ENCODE measurements at places on chromosomes 3 and 15.
A peak's percentile ranks its signal among the peaks of the same experiment; 100 is the strongest.

DNA sequence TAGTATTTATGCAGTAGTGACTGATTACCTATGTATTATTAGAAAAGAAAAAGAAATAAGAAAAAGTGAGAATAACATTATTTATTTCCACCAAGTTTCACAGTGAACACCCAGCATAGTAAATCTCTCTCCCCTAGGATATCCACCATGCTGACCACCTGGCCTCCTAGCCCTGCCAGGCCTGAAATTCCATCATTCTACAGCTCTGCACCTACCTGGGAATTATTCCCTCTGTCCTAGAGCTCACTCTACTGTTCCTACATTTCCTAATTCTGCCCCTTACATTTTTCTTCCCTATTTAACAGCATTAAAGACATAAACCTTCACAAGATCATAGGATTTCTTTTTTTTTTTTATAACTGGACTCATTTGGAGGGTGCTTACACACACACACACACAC is 525.3 kb upstream of the PPP2R3A start:
- DNase-seq = no peak

GRCh38 chr3:129605922-129606635 is 397 bp downstream of the PLXND1 start:
- DNase-seq = no peak

DNA sequence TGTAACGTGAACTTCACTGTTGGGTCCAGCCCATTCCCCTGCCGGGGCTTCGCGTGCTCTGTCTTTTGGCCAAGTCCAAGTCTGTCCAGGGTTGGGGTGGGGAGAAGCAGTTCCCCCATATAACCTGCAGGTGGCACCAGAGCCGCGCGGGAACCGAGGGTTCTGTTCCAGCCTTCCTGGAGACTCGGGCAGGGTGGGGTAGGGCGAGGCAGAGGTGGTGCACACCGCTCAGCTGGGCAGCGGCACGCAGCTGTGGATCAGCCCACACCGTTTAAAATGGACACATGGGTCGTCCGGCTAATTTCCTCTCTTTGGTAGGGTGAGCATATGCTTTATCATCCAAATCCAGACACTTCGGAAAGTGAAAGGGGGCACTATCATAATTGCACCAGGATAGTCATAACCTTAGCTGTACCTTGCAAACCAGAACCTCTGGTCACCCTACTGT is 118.1 kb downstream of the TBC1D2B start:
- peak; percentile 59 for DNase-seq

- no peak for DNase-seq
These were observed 55.2 kb downstream of the OSTN start for GRCh38 chr3:191254098-191254873.

GRCh38 chr15:42184736-42185135 is 23.4 kb downstream of the VPS39 start:
- DNase-seq = no peak

DNA sequence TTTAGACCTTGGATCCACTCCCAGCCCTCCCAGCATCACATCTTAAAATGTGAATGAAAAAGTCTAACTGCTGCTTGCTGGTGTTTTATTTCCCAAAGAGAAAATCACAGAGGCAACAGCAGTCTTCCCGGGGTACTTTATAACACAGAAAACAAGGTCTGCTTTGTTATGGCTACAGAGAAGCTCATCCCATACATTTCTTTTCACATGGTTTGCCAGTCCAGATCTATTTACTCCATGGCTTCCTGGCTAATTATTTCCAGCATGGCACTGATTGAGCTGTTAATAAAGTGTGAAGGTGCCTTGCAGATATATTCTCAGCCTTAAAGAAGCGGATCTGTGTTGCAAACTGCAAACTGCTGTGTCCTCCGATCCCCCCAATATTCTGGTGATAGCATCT is 466.1 kb upstream of the CFAP20DC start:
- DNase-seq = no peak

- DNase-seq = no peak
These were observed 17.0 kb upstream of the CMC1 start for GRCh38 chr3:28224430-28224829.

DNA sequence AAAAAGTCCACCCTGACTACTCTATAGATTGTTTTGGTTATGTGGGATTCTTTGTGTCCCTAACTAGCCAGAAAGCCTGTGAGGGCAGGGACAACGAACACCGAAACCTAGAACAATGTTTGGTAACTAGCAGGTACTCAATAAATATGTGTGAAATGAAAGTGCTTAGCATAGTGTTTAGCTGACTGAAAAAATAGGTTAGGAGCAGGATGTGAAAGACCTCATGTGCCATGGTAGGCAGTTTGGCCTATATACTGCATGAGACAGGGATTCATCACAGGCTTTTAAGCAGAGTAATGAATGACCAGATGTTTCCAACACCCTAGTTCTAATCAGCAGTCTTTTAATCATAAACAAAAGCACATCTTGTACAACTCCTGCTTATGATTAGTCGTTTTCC is 64.2 kb downstream of the MYO5A start:
- peak; percentile 29 for DNase-seq

DNA sequence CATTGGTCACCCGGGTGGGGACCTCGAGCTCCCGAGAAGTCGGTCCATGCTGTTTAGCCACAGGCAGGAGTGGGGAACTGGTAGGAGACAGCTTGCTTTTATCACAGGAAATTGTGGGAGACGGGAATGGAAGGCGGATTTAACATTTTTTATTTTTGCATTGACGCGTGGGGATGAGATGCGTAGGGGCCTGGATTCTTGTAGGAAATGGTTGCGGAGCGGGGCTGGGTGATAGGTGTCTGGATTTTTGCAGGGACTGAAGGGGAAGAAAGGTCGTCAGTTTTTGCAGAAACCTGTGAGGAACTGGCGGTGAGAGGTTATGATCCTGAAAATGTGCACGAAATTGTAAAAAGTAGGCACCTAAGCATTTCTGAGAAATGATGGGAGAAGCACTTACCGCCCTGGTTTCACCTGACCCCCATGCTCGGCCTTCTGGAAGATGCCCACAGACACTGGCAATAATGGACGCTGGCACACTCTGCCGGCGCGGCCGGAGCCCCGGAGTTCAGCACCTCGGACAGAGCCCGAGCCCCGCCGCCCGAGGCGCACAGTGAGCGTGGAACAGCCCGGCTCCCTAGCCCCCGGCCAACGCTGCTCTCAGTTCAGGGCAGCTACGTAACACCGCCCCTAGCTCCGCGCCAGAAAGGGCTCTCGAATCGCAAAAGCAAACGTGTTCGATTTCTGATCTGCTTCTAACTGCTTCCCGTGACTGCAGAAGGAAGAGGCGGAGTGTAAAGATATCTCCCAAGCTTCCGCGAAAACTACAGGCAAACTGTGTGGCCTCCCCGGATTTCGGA is 928 bp downstream of the ANKRD34C start:
- no peak for DNase-seq

DNA sequence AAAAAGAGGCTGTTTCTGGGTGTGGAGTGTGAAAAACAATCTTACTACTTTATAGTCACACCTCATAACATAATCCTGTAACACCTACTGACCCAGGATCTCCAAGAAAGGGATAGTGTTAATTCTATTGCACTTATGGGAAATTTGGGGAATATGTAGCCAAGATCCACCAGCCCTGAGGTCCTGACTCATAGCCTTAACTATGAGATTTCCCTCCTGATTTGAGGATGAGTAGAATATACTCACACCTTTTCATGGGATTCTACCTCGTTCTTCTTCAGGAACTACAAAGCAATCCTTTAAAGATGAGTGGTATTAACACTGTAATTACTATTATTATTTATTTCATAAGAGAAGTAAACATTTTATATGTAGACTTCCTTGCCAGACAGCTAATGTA is 315.2 kb downstream of the MECOM start:
- no peak for DNase-seq

GRCh38 chr3:181952221-181952620 is 240.5 kb downstream of the SOX2 start:
- no peak for DNase-seq

- peak; percentile 73 for DNase-seq
These were observed 118.7 kb downstream of the PDE8A start for GRCh38 chr15:85100186-85100937.

Data from CD4-positive, CD25-positive, alpha-beta regulatory T cell (primary cell).